Tibial nerve (tissue), 4 donors: ENCODE measurements at places on chromosomes 1 and 21. TPM values are rescaled to one million over a fixed set of nuclear protein-coding genes. Genes with fewer than 3 reads are reported as not detected.

GRCh38 chr1:14067711-14068110 is 367.7 kb downstream of the PRDM2 start:
- DNase-seq = no peak

DNA sequence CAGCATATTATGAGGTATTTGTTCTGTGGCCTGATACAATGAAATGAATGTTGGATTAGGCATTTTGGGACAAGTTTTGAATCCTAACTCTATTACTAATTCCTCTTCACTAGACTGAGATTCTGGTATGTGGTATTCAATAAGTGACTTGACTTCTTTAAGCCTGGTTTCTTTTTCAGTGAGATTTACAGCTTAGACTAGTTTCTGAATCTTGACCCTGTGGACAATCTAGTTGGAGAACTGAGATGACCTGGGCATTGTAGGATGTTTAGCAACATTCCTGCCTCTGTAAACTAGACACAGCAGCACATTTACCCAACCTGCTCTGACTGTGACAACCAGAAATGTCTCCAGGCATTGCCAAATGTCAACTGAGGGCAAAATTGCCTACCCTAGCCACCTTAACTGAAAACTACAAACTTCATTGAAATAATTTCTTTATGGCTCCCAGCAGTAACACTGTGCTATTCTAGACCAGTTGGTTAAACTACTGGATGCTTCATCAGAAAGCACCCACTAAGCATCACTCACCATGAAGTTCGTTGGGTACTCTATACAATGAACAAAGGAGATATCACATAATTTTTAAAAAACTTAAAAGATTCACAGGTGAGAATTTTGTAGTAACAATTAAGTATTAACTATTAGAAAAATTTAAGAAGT is 16.8 kb downstream of the PTPRC start:
- no peak for DNase-seq

- DNase-seq = no peak
Observed at GRCh38 chr1:108947871-108948525, 15.3 kb downstream of the CLCC1 start.

DNA sequence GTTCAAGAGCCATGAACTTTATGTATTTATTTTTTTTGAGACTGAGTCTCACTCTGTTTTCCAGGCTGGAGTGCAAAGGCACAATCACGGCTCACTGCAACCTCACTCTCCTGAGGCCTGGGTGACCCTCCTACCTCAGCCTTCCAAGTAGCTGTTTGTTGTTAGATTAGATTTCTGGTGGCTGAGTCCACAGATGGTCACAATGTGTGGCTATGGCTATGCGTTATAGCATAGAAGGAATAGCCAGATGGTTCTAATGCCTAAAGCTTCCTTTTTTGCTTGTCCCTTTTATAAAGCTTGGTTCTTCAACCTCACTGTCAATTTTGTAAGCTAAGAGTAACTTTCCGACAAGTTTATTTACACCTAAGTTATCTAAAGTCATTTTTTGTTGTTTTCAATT is 62.3 kb upstream of the FMN2 start:
- no peak for DNase-seq

The AGBL4 gene
- 0.44 TPM for total RNA-seq

The SYT11 gene
- 37.2 TPM for total RNA-seq

- DNase-seq = no peak
Observed at GRCh38 chr1:228368801-228369607, 37.6 kb downstream of the TRIM11 start.

The NTRK1 gene
- 0.39 TPM for total RNA-seq

DNA sequence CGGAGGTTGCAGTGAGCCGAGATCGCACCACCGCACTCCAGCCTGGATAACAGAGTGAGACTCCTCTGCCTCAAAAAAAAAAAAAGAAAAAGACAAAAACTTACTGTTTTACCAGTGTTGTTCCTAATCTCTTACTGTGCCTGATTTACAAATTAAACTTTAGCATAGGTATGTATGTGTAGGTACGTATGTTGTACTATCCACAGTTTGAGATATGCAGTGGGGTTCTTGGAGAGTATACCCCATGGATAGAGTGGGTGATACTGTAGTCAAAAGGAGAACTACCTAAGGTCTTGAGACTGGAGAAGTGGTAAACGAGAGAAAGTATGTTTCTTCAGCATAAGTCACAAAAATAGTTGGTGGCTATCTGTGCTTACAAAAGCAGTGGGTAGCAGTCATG is 38.6 kb downstream of the RNF11 start:
- no peak for DNase-seq

- DNase-seq = no peak
Observed at GRCh38 chr1:240031414-240031813, 60.3 kb upstream of the FMN2 start.

DNA sequence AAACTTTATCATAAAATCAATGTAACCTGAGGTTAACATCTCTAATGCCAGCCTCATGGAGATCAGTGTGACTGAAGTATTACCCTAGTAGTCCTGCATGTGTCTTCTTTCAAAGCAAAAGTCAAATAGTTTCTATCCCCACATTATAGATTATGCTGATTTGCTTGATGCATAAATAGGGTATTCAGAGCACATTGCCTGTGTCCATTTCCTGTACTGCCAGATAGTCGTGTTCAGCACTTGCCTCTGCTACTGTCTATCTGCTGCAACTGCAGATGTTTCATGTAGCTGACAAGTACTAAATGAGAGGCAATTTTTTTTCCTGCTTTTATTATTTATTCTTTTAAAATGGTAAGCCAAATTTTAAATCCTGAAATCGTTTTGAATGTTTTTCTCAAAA is 348.7 kb downstream of the CHRM3 start:
- DNase-seq = no peak

- DNase-seq = no peak
Observed at GRCh38 chr1:116794371-116794770, 40.1 kb downstream of the CD2 start.

DNA sequence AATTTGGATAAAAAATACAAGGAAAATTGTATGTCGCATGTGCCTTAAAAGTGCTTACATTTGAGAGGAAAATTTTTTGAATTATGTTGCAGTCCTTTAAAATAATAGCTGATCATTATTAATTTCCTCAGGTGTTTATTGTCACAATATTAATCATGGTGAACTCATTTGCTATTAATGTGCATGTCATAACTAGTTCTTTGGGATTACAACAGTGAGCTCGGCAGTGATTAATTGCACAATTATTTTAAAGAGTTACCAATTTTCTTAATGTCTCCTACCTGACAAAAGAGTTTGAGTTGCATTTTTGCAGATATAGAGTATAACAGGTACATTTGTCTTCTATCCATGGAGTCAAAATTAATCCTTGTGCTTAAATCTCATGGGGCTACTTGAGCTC is 854.3 kb downstream of the BRINP3 start:
- no peak for DNase-seq

DNA sequence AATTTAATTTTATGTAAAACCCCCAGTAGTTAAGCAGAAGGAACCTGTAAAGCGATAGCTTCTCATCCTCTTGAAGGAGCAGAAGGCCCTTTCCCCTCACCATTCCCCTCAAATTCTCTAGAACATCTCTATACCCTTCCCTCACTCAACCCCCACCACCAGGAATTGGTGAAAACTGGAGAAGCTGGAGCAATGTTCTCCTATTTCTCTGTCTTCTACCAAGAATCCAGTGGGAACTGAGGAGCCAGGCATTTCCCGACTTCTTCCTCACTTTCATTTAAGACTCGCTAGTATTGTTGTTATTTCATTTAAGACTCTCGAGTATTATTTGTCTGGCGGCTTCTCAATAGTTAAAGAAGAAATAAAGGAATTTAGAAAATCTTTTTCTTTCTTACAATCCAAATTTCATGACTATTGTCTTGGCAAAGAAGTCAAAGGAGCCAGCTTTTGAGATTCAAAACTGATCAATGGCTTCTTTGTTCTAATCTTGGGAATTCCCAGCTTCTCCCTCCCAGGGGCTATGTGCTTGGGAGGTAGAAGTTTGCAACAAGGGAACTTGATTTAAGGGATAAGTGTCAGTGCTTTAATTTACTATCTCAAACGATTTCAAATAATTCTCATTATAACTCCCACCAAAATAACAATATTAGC is 253.3 kb upstream of the ADGRL2 start:
- DNase-seq = no peak

GRCh38 chr1:79808816-79809475 is 802.4 kb upstream of the ADGRL4 start:
- DNase-seq = no peak

The MTARC2 gene
- 24.5 TPM for total RNA-seq

The GORAB gene
- 8.6 TPM for total RNA-seq

GRCh38 chr1:207014728-207015127 is 17.8 kb downstream of the C1orf116 start:
- DNase-seq = no peak

DNA sequence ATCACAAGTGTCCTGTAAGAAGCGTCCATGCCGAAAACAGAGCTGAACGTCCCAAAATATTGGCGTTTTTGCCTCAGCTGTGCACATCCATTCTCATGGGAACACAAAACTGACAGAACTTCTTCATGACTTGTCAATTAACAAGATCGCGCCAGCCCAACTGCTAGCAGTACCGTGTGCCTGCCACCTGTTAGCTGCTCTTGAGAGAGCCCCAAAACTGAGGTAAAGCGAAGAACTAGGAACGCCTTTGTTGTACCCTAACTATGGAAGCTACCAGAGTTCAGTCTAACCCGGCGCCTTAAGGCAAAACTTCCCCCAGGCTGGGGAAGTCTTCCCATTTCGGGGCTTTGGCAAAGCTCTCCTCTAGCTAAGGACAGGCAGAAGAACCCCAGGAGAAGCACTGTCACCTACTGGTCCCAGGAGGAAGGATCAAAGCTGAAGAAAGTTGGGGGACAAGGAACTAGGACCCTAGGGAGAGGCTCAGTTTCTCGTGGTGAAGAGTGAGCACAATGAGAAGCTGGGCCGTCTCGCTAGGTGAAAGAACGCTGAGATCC is 719 bp downstream of the EYA3 start:
- DNase-seq = no peak

The PLA2G5 gene
- 0.87 TPM for total RNA-seq

DNA sequence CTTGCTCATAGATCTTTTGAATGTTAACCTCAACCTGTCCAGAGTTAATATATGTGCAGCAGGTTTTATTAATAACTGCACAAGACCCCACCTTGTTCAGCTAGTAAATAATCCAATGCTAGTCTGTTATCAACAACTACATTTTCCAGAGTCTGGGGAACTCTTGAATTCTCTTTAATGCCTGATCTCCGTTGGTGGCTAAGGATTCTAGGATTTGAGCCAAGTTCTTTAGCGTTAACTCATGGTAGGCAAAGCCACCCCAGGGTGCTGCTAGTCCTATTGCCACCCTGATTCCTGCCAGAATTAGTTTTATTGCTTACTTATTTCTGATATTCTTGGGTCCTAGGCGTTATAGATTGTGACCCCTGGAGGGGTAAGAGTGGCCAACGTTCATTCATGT is 12.8 kb downstream of the BACE2 start:
- DNase-seq = no peak

The ANGEL2 gene
- 52.2 TPM for total RNA-seq

The UBASH3A gene
- total RNA-seq = 0.59 TPM

The GUCA2B gene
- total RNA-seq = not detected

The CLEC20A gene
- 1.5 TPM for total RNA-seq
